Bronchial epithelial cell (primary cell): ENCODE measurements at places on chromosomes 2 and 18.

GRCh38 chr2:99836690-99837605 lies 305.4 kb downstream of the AFF3 start:
- DNase-seq, result no peak

GRCh38 chr2:98013407-98014042 lies 17.8 kb upstream of the TMEM131 start:
- DNase-seq, result no peak

- DNase-seq, result no peak
Observed at GRCh38 chr2:231053846-231054245, 2.8 kb upstream of the PSMD1 start.

GRCh38 chr2:238879621-238880377 lies 31.9 kb downstream of the TWIST2 start:
- no peak for DNase-seq

- peak; percentile 98 for DNase-seq
Observed at GRCh38 chr2:224268441-224268840, 133.5 kb downstream of the FAM124B start.

DNA sequence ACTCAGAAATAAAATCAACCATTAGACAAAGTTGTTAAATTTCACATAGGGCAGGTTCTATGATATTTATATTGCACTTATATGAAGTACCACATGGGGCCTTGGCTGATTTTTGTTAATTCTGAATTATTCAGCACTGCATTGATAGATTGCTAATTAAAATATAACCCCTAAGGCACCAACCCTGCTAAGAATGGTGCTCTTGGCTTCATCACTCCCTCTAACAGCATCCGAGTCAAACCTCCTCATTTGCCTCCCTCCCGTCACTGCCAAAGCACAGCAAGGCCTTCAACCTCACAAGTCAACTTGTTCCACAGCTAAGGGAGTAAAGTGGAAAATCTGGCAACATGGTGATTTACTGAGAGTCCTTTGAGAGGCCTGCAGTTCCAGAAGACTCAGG lies 27.0 kb downstream of the MYO5B start:
- DNase-seq, result no peak

DNA sequence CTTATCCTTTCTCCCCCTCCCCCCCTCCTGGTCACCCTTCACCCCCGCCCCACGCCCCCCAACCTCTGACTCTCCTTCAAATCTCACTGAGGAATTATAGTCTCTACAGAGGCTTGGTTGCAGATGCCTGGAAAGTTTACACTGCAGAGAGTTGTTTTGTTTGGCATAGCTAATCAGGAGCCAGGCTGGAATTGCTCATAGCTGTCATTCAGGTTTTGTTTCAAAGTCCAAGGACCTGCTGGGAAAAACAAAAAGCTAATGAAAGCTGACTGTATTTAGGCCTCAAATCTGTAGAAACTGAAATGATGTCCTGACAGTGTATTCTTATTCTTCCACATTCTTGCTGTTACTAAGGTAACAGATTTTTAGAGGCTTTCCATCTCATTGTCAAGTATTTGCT lies 22.6 kb downstream of the GREB1L start:
- peak; percentile 33 for DNase-seq
